ENCODE measurements at places on chromosomes 6 and 20.

DNA sequence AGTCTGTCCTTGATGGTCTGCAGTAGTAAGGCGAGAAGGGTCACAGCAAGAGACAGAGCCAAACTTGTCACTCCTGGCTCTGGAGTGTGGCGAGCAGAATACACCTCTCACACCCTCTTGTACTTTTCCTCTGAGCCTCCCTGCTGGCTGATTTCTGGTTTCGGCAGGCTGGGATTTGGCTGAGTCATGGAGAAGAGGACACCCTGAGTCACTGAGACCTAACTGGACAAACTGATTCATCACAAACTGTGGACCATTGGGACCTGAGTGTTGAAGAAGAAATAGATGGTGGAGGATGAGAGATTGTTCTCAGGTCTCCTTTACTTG, 101.7 kb downstream of the F13A1 start:
- DNase-seq, result no peak

DNA sequence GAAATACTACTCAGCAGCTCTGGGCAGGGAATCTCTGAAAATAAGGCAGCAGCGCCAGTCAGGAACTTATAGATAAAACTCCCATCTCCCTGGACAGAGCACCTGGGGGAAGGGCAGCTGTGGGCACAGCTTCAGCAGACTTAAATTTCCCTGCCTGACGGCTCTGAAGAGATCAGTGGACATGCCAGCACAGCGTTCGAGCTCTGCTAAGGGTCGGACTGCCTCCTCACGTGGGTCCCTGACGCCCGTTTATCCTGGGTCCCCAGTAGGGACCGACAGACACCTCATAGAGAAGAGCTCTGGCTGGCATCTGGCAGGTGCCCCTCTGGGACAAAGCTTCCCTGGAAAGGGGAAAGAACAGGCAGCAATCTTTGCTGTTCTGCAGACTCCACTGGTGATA, 59.0 kb downstream of the COL21A1 start:
- DNase-seq, result no peak

- no peak for DNase-seq
These were observed 15.6 kb downstream of the ILRUN start for GRCh38 chr6:34680802-34681515.

GRCh38 chr6:146886587-146887446, 288.0 kb downstream of the ADGB start:
- no peak for DNase-seq

GRCh38 chr20:35355372-35355771, 56.4 kb downstream of the UQCC1 start:
- no peak for DNase-seq

DNA sequence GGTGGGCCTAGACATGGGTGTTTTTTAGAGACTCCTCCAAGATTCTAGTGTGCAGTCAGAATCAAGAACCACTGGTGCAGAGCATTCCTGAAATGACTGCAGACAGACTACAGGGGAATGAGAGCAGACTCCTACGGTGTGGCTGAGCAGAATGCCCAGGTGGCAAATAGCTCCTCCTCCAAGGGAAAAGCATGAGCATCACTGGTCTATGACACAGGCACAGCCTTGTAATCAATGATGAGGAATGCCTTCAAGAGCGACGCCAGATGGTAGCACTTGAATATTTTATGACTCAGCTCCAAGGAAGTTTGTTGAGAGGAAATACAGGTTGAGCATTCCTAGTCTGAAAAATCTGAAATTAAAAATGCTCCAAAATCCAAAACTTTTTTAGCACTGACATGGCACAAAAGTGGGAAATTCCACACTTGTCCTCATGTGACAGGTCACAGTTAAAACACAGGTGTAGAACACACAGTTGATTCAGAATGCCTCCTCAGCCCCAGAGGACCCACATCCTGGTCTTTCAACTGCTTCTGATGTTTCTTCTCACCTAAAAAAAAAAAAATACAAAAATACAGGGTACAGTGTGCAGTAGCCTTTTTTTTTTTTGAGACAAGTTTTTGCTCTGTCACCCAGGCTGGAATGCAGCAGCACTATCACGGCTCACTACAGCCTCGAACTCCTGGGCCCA, 10.6 kb upstream of the FAM8A1 start:
- no peak for DNase-seq

DNA sequence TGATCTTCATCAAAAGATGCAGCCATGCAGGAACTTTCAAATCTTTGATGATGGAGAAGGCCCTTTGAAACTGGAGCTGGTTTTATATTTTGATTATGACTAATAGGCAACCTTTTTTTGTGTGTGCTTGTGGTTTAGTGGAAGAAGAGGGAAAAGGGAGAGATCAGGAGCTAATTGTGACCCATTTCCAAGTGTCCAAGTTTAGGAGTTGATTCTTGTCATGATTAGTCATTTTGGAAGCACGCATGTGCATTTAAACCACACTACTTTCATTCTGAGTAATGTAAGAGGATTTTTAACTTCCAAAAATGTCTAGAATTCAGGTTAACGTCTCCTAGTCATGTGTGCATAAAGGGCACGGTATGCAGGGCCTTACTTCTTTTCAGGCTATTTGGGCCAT, 3.5 kb downstream of the FOXO3 start:
- no peak for DNase-seq

DNA sequence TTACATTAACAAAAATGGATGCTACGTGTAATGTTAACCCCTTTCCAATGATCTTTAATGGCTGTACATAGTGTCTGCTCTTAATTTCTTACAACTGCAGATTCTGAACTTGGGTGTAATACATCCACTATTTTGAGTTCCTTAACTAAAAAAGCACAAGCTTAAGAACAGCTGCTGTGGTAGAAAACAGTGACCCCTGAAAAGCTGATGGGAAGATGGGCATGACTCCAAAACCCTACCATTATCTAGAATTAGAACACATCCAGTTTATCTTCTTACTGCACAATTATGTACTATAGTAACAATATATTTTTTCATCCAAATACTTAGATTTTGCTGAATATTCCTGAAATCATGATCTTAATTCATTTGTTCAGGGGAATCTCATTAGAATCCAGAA, 49.3 kb downstream of the LYRM4 start:
- DNase-seq, result no peak

DNA sequence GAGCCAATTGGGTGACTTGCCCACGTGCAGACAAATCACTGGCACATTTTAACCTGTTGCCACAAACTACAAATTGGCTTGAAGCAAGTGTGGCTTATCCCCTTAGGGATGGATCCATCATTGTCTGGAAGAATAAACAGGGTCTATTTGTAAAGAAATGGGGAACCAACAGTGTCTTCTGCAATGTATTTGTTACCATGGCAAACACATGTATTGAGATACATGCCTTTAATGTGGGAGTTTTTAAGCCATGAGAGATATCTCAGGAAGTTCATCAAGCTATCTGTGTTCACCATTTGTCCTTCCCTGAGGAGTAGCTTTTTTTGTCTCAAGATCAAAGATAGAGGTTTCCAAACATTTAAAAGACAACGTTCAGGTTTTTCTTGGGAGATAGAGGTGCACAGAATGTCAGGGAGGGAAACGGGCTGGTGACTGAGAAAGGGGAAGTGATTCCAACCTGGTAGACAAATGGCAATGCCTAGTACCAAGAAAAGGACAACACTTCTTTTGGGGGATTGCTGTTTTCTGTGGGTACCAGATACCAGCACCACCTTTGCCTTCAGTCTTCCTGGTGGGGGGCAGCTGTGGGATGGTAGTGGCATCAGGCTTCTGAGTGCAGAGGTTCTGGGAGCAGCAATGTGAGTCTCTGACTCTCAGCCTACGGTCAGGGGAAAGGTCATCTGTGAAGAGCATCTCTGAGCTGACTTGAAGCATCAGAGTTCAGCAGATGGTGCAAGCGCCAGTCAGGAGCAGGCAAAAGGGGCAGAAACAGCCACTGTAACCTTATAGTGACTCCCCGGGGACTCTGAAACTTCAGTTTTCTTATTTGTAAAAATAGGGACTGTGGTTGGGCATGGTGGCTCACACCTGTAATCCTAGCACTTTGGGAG, 20.1 kb upstream of the BCAS1 start:
- DNase-seq, result no peak

GRCh38 chr6:43679057-43679456, 8.5 kb downstream of the MRPS18A start:
- no peak for DNase-seq

DNA sequence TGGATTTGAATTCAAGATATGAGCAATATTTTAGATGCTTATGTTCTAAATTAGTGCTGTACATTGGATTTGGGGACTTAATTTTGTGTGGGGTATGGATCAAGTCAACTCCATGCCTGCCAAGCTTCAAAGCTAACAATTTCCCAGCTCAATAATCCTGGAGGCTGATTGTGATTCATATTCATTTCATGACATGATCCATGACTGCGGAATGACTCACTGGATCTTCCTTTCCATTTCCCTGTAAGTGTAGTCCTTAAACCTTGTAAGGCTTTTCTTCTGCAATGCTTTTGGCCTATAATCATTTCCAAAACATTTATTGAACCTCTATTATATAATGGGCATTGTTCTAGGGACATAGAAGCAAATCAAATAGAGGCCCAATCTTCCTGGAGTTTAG, 44.7 kb upstream of the CCN2 start:
- no peak for DNase-seq

DNA sequence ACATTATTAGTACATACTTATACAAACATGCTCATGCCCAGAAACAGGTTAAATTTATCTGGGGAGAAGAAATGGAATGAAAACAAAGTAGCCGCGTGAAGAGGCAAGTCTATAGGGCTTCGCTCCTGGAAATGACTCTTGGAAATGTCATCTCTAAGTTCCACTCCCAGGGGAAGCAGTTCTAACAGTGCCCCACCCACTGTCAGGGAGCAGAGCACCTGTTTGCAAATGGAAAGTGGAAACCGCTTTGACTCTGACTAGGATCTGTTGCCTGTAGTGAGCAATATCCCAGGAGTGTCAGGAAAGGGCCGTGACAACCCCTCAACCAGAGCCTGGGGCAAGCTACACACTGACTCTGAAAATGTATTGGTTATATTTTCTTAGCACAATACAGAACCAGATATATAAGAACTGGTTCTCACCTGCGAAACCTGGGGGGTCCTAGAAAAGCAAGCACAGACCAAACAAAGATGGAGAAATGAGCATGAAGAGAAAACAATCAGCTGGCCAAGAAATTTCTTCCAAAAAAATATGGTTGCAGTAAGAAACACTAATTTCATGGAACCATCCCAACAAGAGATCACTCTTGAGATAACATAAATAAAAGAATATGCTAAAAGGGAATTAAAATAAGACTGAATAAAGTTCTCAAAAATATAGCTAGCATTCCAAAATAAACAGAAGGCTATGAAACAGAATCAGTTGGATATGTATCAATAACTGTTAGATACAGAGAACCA, 47.5 kb upstream of the CRISP1 start:
- no peak for DNase-seq

- no peak for DNase-seq
These were observed 87.9 kb downstream of the HUS1B start for GRCh38 chr6:568954-569523.

DNA sequence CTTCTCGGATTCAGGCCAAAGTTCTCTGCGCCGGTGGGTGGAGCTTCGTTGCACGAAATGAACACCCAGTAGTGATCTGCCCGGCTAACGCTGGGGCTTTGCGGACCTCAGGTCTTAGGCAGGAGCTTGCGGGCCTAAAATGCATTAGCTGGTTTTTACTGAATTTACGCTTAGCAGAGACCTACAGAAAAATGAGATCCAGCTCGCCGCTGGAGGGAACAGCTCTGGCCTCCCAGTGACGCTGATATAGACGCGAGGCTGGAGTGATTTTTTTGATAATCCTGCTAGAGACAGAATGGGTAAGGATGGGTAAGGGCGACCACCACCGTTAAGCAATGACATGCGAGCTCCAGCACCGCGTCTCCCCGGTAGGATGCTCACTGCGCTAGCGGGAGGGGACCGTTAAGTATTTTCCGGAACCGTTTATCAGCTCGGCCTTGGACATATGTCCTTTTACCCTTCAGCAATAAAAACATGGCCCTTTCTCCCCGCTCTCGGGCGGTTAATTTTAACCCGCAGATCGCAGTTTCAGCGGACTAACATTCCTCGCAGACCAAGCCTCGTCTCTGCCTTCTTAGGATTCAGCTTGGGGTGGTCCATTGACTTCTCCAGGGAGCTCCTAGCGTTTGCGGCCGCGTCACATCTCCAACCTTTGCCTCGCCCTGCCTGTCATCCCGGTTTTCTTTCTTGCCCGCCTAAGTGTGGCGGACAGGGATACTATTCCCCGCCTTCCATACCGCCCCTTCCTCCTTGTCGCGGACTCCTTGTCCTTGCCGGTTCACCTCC, 109.3 kb downstream of the GPX5 start:
- no peak for DNase-seq

DNA sequence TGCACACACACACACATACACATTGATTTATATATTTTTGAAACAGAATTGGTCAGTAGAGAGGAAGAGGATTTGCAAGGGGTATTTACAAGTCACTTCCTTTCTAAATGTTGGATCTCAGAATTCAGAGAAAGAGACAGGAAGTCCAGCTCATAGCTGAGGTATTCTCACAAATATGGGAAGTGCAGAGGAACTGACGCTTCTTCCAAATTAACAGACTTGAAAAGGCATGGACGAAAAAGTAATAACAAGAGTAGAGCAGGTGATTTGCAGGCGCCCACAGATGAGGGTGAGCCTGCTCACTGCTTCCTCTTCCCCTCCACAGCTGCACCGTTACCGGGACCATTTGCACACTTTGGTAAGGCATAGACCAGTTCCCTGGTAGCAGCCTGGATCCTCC, 246.4 kb downstream of the PHACTR1 start:
- no peak for DNase-seq

- DNase-seq, result no peak
These were observed 1.5 kb downstream of the SOX18 start for GRCh38 chr20:64047968-64048401.

GRCh38 chr6:86537292-86537861, 400.0 kb upstream of the HTR1E start:
- DNase-seq, result no peak

DNA sequence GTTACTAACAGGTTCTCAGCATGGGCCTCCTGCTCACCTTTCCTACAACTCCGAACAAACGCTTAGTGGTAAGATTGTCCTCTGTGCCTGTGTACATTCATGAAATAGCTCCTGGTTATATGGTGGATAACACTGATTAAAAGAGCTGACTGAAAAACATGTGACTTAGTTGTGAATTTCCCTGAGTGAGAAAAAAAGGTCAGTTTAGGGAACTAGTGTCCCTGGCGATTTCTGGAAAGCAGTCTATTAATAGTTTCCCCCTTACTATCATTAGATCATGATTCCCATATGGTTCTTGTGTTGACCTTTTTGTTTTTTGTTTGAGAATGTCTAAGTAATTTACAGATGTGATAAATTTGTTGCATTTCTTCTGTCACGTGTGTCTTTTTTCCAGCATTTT, 15.6 kb downstream of the SNRPC start:
- DNase-seq, result no peak

DNA sequence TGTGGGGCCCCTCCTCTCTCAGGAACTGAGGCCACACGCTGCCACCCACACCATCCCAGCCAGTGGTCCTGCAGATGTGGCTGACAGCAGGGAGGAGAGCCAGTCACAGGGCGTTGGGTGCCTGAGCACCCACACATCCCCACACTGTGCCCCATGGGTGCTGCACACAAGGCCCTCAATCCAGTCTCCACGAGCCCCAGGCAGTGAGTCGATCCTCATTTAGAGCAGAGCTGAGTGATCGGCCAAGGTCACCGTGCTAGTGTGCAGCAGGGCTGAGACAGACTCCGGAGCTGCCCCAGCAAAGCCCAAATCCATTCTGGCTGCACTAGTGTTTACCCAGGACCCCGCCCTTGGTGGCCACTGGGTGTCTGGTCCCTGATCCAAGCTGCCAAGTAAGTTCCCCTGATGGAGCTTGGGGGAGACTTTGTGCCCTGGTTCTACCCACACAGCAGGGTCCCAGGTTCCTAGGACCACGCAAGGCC, 9.0 kb downstream of the C20orf203 start:
- no peak for DNase-seq

GRCh38 chr20:31633339-31633914, 4.3 kb upstream of the COX4I2 start:
- DNase-seq, result no peak
